ENCODE measurements at places on chromosomes 5 and 9.
A peak's percentile ranks its signal among the peaks of the same experiment; 100 is the strongest.

DNA sequence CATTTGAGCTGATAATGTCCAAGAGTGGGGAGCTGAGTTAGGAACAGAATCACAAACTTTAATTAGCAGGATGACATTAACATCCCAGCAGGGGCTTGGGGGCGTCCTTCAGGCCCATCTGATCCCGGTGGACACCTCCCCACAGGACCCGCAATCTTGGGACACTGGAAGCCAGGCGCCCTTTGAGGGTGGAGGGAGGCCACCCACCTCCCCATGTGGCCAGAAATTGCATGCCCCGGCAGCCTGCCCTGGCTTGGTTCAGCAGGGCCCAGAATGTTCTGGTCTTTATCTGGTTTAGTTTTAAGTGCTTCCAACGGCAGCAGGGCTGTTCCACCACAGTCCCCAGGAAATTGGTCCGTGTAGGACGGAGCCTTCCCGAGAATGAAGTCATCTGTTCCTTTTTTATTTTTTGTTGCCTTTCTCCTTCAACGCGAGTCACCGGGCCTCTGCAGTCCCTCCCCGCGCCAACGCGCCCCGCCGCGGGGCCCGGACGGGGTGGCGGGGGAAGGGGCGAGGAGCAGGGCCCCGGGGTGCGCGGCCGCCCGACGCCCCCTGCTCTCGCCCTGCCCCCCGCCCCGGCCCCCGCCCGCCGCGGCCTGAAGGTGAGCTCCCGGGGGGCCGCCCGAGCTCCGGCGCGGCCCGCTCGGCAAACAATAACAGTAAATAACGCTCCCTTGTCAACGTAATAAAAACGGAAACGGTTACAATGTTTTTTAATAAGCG lies 207.9 kb downstream of the C9orf50 start:
- peak; percentile 61 for DNase-seq

- DNase-seq, result peak; percentile 72
Observed at GRCh38 chr5:61817472-61818326, 485.6 kb downstream of the ZSWIM6 start.

DNA sequence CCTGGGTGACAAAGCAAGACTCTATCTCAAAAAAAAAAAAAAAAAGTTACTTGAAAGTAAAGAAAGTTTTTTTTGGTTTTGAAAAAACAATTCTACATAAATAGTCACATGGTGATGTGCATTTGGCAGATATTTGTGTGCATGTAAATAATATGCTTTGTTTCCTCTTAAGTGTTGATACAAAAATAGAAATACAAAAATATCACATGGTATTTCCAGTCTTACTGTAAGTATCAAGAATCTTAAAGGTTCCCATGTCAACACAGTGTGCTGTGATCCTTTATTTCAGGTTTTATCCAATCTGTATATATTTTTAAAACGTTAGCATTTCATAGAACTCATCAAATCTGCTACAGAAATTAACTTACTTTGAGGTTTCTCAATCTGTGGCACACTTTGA lies 521.9 kb downstream of the TLE4 start:
- no peak for DNase-seq

DNA sequence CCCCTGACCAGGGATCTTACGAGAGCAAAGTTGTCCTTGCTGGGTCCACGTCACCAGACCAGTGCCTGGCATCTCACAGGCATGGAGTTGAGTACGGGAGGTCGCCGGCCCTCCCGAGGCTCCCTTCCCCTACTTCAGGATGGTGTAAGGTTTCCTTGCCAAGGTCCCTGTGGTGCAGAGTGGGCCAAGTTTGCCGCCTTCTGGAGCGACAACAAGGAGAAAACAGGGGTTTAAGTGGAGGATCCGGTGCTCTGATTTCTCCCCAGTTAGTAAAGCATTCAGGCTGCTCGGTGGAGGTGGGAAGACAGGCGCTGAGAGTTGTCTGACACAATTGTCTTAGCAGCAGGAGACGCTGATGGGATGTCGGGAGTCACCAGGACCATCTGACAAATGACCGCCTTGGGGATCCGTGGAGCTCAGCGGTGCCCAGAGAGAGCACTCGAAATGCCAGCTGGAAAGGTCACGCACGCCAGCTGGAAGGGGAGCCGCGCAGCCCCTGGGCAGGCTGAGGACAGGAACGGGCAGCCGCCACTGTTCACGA lies 37.3 kb downstream of the ADAMTS2 start:
- DNase-seq, result no peak

- no peak for DNase-seq
Observed at GRCh38 chr5:80215523-80215922, 40.3 kb downstream of the SERINC5 start.

DNA sequence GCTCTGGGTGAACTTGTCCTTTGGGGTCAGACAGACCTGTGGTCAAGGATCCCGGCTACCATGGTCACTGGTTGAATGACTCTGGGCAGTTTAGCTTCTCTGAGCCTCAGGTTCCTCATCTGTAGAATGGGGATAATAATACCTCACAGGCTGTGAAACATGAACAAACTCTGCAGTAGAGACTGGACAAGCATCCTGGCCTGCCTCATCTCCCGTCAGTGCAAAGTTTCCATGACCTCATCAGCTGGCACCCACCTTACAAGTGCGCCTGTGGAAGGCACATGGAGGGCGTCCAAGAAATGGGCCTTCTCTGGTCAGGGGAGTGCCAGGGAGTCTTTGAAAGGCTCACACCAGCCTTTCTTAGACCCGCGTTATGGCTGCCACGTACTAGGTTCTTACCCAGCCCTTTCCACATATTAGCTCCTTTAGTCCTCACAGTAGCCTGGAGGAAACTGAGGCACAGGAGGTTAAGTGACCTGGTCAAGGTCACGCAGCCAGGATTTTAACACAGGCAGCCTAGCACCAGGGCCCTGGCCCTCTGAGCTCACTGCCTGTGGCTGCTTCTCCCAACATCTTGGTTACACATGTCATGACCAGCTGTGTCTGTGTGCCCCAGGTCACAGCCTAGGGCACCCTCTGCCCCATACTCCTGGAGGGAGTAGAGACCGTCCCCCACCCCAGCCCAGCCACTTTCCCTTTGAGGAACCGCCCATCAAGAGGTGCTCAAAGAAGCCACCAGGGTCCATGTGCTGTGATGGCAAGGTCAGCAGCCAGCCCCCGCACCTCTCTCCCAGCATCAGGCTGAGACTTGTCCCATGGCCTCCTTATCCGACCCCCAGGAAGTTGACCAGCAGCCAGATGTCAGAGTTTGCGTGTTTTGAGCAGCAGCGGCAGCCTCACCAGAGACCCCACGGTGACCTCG lies 39.4 kb upstream of the RPL26L1 start:
- DNase-seq, result no peak

DNA sequence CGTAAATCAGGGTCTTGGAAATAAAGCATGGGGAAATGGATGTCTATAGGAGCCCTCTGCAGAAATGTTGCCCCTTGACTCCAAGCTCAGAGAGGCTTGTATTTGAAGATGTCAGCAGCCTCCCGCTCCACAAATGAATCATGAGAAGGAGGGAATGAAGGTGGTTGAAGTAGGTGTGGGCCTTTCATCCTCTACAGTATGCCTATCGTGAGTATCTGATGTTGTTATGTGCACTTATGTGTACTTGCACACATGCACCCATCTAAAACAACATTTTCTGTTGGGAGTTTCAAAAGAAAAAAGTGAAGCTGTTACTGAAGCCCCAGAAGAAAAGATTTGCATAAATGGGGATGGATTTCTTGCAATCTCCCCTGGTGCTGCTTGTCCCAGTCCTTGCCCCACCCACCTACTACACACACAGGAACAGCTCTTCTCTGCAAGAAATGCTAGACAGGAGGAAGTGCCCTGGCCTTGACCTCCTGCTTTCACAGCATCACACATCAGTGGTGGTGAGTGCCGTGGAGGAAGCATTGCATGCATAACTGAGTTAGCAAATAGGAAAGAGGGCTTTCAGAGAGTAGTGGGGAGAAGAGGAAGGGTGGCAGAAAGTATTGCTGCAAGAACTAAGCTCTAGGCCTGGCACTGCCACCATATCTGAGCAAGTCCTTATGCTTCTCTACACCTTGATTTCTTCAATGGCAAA lies 156.1 kb downstream of the SNX18 start:
- no peak for DNase-seq

GRCh38 chr5:11324521-11325289 lies 563.7 kb upstream of the DAP start:
- no peak for DNase-seq

DNA sequence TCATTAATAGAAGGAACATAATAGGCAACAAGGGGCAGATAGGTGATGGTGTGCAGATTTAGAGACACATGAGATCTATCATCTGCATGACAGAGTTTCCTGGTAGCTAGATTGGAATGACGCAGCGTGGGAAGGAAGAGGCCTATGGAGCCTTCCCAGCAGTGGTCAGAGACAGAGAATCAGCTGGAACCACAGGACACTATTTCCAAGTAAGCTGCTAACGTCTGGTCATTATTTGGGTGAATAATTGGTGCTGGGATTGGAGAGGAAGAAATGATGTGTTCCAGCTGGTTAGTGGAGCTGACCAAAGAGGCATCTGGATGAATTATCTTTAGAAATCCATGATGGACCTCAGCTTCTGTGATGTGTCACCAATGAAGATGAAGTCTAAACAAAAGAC lies 91.2 kb upstream of the PRR16 start:
- no peak for DNase-seq

- DNase-seq, result peak; percentile 46
Observed at GRCh38 chr9:98045234-98046179, 11.0 kb upstream of the NANS start.

DNA sequence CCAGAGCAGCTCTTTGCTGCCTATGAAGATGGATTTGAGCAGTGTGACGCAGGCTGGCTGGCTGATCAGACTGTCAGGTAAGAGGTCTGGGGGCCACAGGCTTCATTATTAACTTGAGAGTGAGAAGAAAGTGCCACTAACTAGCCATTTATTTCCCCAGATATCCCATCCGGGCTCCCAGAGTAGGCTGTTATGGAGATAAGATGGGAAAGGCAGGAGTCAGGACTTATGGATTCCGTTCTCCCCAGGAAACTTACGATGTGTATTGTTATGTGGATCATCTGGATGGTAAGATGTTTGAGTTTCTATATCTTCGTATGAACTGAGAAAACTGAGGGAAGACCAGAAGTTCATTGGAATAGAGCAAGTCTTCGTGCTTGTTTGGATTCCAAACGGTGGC lies 22.1 kb downstream of the VCAN start:
- no peak for DNase-seq

GRCh38 chr9:87138128-87139040 lies 191.1 kb upstream of the GAS1 start:
- no peak for DNase-seq

DNA sequence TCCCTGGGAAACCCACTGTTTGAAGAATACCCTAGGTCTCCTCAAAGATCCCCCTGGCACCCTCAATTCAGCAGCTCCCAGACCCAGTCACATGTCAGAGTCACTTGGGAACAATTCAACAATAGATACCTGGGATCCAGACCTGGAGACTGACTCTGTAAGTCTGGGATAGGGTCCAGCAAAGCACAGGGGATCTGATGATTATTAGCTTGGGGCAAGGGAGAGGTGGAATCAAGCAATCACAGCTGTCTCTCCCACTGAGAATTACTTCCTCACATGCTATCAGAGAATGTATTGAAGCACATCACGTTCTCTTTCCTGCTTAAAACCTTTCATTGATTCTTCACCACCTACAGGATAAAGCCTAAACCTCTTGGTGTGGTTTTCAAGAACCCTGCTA lies 5.9 kb downstream of the FAM193B start:
- DNase-seq, result no peak

GRCh38 chr9:92350740-92351133 lies 25.0 kb downstream of the CENPP start:
- DNase-seq, result no peak

Measured in SK-MEL-5 (cell line).